ENCODE measurements at places on chromosomes 5 and 9.

- DNase-seq: no peak
These were observed 59.5 kb downstream of the PTBP3 start for GRCh38 chr9:112273876-112274275.

- DNase-seq: no peak
These were observed 24.5 kb upstream of the UBE2QL1 start for GRCh38 chr5:6424110-6424659.

DNA sequence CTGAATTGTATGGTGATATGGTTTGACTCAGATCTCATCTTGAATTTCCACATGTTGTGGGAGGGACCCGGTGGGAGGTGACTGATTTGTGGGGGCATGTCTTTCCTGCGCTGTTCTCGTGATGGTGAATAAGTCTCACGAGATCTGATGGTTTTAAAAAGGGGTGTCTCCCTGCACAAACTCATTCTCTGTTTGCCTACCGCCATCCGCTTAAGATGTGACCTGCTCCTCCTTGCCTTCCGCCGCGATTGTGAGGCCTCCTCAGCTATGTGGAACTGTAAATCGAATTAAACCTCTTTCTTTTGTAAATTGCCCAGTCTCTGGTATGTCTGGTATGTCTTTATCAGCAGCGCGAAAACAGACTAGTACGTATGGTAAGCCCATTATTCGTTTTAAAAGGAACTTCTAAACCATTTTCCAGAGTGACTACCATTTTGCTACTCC, 48.7 kb downstream of the SLC36A1 start:
- no peak for DNase-seq

GRCh38 chr9:3760031-3760430, 234.2 kb upstream of the RFX3 start:
- DNase-seq: no peak

DNA sequence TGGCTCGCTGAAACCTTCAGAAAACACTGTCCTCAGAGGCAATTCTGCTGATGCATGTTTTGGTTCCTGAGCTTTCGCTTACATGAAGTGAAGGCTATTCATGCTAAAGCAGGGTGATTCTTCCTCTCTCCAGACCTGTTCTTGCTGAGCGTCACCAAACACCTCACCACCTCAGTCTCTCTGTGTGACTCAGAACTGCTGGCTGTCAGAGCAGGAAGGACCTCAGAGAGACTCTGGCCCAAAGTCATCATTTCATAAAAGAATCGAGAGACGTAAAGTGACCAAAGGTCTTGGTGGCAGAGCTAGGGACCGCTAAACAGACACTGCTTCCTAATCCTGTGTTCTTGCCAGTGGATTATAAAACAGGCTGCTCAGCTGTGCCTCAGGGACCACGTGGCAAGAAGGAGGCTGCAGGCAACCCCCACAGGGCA, 73.8 kb downstream of the LHFPL2 start:
- DNase-seq: no peak

DNA sequence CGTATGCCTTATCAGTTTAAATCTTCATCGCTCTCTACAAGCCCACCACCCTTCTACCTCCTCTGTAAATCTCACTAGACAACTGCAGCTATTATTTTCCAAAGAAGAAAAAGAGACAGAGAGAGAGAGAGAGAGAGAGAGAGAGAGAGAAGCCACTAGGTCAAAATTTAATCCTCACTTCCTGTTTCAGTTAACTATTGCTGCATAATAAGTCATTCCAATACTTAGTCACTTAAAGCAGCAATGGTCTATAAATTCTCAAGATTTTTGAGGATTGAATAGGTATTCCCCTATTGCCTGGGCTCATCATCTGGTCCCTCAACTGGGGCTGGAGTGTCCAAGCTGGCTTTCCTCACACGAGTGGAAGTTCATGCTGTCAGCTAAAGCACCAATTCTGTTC, 68.8 kb downstream of the ITGA1 start:
- DNase-seq: no peak

- no peak for DNase-seq
These were observed 147.2 kb downstream of the PCSK1 start for GRCh38 chr5:96285823-96286222.

DNA sequence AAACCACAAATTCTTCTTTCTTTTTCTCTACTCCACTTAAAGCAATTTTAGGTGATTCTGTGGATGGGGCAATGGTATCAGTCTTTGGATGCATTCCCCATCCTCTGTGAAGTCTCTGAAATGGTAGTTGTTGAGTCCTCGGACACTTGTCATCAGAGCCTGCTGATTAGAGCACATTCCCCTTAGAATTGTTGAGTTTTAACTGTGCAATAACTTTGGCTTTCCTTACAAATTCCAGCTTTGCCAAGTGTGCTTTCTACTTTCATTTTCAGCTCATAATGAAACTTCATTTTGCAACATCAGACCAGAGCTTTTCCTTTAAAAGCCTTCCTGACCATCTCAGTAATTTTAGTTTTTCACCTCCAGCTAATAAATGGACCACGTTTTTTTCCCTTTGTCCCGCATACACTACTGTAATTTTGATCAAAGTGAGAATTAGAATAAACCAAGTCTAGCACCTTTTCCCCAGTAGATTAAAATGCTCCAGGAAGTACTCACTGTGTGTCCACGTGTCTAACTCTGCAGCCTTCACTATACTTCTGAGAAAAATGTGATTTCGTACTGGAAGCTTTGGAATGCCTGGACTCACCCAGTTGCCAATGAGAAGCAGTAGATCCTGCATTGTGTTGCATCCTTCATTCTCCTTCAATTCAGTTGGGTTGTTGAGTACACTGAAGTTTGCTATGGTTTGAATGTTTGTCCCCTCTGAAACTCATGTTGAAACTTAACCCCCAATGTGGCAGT, 135.6 kb downstream of the NTRK2 start:
- DNase-seq: no peak

DNA sequence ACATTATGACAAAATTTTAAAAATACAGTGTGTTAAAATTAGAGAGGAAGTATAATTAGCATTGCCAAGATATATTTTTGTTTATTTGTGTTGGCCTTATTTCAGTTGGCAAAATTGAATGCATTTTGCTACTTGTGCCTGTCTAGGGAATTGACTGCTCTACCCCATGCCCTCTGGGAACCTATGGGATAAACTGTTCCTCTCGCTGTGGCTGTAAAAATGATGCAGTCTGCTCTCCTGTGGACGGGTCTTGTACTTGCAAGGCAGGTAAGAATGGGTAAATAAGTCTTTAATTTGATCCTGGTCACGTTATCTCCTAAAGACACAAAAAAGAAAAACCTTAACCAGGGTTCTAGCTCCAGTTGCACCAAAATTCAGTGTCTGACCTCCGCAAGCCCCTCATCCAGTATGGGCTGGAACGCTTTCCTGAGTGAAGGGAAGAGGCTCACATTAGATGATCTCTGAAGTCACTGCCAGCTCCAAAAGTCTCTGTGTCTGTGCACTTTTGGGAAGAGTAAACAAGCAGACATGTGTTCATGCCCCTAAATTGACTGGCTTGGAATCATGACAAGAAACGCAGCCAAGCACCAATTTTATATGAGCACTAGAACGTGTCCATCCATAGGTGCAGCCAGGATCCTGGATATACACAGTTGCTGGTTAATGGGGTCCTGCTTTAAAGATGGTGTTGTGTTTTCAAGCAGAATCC, 98.3 kb upstream of the PRRC1 start:
- no peak for DNase-seq

GRCh38 chr5:111747337-111747736, 9.7 kb downstream of the NREP start:
- no peak for DNase-seq

DNA sequence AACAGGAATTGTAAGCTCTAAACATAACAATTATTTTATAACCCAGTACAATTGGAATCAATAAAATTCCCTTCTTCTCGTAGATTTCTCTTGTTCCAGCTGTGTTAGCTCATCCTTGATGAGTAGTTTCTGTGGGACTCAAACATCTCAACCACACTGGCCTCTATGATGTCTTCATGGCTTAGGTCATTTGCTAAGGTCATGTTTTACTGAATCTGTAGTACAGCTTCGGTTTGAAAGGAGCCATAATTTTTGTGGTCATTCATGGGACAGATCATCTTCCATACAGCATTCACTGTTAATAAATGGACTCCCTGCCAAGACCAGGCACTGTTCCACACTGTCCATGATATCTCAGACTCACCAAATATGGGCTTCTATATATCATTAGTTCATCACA, 369.0 kb upstream of the RFX3 start:
- no peak for DNase-seq

- no peak for DNase-seq
These were observed 546.6 kb upstream of the PTPRD start for GRCh38 chr9:11159318-11159862.

DNA sequence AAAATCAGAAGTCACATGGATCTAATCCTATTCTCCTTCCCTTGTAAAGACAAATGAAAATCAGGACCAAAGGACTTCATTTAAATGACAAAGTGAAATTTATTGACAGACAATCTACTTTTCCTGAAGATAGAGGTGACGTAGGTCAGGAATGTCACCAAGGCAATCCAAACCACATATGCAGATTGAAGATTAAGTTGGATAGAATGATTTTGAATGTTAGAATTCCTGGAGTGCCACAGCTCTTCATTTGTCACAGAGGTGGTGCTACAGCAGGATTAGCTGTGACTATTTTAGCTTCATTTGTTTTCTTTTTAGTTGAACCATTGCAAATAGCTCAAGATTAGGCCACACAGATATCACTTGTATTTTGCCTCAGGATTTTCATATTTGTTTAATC, 736.0 kb upstream of the ARRDC3 start:
- DNase-seq: no peak

DNA sequence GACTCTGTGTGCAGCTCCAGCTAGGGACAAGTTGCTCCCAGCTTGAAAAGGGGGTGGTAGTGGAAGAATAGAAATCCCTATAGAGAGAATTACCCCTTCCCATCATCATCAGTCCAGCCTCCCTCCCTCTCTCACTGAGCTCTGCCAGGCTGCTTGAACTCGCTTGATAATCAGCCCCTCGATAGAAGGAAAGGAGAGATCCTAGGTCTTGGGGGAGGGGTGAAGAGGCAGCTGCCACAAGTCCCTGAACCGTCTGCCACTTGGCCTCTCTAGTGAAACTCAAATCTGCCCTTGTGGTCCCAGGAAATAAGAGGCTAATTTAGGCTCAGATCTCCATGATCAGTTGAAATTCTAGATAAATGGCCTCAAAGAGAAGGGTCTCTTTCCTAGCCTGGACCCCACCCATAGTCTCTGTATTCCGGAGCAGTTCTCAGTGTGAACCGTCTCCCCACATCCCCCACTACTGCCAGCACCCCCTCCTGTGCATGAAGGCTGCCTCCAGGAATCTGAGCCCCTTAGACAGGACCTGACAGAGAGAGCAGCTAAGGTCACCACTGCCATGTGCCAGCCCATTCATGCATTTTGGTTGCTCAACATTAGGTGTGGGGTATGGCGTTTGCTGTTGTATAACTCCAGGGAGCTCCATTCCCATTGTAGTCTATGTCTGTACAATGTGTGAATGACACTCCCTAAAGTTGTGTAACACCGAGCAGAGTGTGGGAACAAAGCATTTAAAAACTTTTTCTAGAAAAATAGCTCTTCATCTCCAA, 5.5 kb downstream of the DNAJB5 start:
- no peak for DNase-seq

DNA sequence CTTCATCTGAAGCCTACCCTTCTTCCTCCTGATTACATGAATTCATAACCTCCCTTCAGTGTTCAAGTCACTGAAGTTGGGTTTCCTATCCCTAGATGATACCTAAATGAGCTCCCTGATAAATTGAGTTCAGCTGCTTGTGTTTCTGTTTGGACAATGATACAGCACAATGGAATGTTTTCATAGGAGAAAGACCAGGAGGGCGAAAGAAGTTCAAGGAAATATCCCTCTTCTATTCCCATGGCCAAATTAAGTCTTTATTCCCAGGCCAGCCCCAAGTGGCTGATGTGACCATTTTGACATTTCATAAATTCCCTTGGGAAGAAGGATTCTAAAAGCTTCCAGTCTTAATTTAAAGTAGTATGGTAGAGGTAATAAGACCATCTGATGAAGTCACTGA, 555.8 kb upstream of the CLINT1 start:
- no peak for DNase-seq

GRCh38 chr5:34854459-34855174, 15.7 kb downstream of the TTC23L start:
- peak; percentile 46 for DNase-seq

DNA sequence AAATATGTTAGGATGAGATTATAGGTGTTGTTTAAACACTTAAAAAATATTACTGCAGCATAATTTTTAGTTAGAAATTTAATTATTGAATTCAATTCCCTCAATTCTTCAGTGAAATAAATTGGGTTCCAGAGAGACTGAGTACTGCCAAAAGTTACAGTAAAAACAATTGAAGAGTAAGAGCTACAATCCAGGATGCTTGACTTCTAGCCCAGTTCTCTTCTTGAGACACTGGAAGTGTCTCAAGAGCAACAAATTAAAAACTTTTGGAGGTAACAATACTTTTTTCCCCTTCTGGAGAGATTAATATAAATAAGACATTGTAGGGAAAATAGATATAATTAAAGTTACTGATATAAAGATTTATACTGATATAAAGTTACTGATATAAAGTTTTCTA, 8.3 kb downstream of the ITGA1 start:
- DNase-seq: no peak
